Stimulated activated CD4-positive, alpha-beta T cell treated with anti-CD3 and anti-CD28 coated beads, Interleukin-1b, Interleukin-23, amount 100 ng/mL, for 1 hour (primary cell): ENCODE measurements at places on chromosomes 16 and 17.

DNA sequence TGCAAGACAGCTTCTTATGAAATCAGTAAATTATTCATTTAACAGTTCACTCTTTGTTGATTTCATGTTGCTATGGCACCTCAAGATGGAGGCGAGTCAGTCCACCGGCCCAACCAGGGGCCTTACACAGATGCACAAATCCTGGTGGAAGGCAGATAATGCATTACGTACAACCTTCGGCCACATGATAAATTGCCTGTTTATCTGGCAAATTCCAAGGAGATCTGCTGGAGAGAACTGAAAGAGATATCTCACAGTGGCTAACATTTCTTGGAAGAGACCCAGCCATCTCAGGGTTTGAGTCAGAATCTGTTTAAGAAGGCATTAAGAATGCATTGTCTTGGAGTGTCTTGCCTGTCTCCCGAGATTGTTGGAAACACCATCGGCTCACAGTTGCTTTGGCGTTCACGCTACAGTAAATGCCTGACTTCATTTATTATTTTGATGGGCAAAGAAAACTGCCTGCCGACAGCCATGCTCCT lies 225.6 kb downstream of the MSI2 start:
- no peak for DNase-seq

- no peak for DNase-seq
Observed at GRCh38 chr16:81040131-81040530, 4.5 kb downstream of the ATMIN start.

DNA sequence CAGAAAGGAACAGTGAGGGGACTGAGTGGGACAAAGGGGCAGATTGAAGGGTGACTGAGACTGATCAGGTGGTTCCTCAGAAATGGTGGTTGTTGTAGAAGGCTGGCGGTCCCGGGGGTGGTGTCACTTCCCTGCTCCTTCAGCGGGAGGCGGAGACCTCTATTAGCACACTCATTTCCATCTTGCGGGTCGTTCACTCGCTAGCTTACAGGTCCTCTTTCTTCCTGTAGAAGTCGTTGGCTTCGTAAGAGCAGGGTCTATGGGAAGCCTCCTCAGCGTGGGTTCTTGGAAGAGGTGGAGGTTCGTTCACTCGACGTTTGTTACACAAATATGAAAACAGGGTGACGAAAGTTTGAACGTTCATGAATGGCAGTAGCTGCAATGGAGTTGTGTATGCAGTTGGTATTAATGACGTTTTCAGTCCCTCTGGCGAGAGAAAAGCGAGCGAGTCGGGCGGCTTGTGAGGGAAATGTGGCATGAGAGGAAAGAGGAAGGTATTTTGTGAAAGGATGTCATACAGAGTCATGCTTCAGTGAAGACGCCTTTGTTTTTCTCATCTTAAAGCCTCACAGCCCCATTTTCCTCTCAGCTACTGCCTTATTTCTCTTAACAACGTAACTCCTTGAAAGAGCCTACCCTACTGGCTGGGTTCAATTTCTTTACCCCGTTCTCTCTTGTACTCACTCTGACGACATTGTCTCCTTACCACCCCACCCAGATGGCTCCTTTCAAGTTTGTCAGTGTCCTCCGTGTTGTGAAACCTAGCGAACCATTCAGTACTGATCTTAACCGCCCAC lies 667 bp downstream of the EFCAB13 start:
- no peak for DNase-seq

GRCh38 chr17:7001318-7001961 lies 5.6 kb downstream of the ALOX12 start:
- peak; percentile 20 for DNase-seq

- no peak for DNase-seq
Observed at GRCh38 chr17:81976332-81977210, 858 bp upstream of the ASPSCR1 start.

GRCh38 chr17:49646391-49647255 lies 31.3 kb downstream of the SPOP start:
- DNase-seq = peak; percentile 5

- no peak for DNase-seq
Observed at GRCh38 chr17:8066841-8067775, 20.4 kb downstream of the ALOX12B start.

DNA sequence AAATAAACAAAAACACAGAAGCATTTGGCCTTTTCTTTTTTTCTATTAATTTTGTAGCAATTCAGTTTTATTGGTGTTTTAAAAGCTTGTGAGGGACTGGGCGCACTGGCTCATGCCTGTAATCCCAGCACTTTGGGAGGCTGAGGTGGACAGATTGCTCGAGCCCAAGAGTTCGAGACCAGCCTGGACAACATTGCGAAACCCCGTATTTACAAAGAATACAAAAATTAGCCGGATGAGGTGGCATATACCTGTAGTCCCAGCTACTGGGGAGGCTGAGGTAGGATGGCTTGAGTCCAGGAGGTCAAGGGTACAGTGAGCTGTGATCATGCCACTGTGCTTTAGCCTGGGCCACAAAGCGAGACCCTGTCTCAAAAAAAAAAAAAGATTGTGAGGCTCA lies 53.4 kb downstream of the SEC14L1 start:
- no peak for DNase-seq

- no peak for DNase-seq
Observed at GRCh38 chr17:79452706-79453105, 158.1 kb downstream of the RBFOX3 start.

- DNase-seq = no peak
Observed at GRCh38 chr16:9012330-9012729, 48.6 kb upstream of the USP7 start.

DNA sequence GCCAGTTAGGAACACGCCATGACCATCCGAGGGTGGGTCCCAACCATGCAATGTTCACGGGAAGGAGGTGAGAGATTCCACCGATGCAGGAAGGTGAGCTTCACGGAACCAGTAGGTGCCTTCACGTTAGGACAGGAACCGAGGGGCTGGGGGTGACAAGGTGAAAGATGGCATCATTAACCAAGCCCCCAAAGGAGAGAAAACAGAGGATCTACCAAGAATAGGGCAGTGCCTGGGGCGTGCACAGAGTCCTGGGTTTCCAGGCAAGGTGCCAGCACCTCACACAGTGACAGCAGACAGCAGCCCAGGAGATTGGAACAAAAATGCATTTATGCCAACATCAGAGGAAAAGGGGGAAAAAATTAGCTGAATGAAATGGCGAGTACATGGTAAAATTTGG lies 137.9 kb downstream of the GSG1L start:
- DNase-seq = no peak

DNA sequence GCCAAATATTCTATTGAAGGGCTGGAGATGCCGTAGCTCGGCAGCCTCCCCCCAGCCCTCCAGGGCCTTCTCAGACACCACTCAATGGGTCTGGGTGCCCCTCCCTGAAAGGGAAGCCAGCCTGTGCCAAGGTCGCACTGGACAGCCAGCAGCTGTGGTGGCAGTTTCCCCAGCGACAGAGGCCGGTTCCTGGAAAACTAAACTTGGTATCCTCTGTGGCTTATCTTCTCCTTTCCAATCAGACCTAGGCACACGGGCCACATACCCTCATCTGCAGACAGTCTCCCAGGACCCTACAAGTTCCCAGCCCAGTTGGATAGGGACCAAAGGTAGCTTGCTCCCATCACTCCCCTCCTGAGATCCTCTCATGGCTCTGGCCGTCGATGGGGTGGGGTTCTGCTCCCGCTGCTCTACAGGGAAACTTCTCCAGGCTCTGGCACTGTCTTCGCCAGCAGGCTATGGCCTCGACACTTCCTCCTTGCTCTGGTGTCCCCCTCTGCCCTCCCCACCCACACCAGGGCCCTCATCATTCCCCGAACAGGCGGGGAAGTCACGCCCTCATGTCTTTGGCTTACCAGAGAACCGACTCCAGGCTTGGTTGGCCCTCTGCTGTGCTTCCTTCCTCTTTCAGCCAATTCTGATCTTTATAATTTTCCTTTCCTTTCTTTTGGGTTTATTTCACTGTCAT lies 18.3 kb upstream of the IL21R start:
- no peak for DNase-seq

- no peak for DNase-seq
Observed at GRCh38 chr16:31436221-31437045, 6.2 kb downstream of the ZNF843 start.

DNA sequence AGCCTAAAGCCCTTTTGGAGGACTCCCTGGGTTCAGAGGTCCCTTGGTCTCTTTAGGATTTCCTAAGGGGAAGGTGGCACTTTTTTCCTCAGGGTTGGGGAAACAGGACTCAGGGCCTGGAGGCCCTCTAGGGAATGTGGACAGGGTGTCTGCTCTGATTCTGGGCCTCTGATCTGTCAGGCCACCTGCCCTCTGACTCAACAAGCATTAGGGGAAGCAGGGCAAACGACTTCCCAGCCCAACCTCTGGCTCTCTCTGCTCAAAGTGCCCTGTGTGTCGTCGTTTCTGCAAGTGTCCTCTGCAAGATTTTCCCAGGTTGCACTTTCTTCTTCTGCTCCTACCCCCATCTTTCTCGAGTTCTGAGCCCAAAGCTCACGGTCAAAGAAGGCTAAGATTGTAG lies 6.6 kb upstream of the IGFBP4 start:
- no peak for DNase-seq

- DNase-seq = no peak
Observed at GRCh38 chr16:7211781-7212180, 120.9 kb upstream of the RBFOX1 start.

DNA sequence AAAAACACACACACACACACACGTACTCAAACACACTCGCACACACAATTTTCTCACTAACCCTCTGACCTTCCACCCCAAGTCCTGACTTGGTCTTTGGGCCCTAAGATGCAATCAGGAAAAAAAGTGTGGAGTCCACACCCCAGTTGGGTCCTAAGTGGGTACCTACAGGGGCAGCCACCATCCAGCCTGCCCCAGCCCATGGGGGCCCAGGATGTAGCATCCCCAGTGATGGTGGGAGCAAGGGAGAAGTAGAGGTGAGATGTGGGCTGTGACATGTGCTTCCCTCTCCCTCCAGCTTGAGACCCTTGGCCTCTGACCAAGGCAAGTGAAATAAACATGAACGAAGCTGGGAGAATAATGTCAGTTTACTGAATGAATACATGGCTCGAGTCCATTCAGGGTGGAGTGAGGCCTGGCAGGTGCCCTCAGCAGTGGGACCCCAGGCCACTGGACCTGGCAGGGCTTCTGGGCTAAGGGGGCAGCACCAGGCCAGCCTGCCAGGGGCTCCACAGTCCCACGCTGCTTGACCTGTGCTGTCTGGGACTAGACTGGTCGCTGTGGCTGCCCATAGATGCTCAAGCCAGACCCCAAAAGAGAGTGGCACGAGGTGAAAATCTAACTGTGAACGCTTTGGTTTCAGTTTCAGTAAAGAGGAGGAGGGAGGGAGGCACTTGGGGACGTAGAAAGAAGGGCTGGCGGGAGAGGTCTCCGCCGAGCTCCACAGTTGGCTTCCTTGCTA lies 73.7 kb downstream of the MRC2 start:
- no peak for DNase-seq

- no peak for DNase-seq
Observed at GRCh38 chr17:15891318-15891717, 53.6 kb upstream of the ADORA2B start.

GRCh38 chr17:77474292-77474988 lies 333.7 kb downstream of the SEC14L1 start:
- DNase-seq = no peak

DNA sequence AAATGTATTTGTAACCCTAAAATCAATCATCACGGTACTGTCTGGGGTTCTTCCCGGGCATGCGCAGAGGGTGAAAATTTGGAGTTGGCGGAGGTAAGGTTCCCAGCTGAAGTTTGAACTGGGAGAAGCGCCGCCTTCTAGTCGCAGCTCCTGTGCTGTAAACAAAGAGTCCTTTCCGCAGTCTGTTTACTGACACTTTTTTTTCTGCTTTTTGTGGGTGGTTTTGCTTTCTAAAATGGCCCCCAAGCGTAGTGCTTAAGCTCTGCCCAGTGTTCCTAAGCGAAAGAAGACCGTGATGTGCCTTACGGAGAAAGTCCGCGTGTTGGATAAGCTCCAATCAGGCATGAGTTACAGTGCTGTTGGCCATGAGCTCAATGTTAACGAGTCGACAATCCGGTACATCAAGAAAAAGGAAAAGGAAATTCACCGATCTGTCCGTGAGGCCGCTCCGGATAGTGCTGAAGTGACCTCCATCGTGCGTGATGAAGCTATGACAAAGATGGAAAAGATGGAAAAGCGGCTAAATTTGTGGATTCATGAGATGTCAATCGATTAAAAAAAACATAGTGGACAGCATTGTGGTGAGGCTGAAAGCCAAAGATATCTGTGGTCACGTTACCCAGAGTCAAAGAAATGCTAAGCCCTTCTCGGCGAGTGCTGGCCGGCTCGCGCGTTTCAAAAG lies 570 bp upstream of the CFDP1 start:
- peak; percentile 10 for DNase-seq

GRCh38 chr16:24819462-24820040 lies 26.2 kb upstream of the SLC5A11 start:
- no peak for DNase-seq

GRCh38 chr17:3027786-3028532 lies 35.4 kb downstream of the OR1D5 start:
- no peak for DNase-seq

DNA sequence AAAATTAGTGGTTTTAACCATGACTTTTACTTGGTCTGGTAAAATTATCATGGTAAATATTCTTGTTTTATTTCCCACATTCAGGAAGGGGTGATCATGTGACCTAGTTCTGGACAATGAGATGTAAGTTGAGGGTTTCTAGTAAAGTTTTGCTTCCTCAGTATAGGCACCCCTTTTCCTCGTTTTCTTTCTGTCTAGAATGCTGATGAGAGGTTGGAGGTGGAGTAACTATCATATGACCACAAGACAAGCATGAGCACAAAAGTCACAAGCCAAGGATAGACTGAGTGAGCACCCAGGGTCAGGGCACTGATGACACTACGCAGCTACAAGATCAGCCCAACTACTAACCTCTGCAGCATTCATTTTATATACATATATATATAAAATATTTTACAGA lies 53.9 kb downstream of the MYO1D start:
- no peak for DNase-seq

DNA sequence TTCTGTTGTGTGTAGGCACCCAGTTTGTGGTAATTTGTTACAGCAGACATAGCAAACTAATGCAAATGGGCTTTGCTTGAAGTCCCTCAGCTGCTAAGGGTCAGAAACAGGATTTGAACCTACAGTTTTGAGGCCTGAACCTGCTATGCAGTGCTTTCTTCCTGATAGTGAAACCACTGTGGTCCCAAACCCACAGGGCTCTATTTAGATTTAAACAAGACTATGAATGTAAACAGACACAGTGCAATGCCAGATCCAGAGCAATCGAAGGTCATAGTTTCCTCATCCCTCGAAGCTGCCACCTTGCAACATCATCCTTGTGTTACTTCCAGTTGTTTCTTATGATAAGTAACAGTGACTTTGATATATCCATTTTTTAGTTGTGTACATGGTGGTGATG lies 630.2 kb downstream of the WWOX start:
- DNase-seq = no peak

GRCh38 chr17:29131814-29132682 lies 48.1 kb downstream of the MYO18A start:
- DNase-seq = no peak

DNA sequence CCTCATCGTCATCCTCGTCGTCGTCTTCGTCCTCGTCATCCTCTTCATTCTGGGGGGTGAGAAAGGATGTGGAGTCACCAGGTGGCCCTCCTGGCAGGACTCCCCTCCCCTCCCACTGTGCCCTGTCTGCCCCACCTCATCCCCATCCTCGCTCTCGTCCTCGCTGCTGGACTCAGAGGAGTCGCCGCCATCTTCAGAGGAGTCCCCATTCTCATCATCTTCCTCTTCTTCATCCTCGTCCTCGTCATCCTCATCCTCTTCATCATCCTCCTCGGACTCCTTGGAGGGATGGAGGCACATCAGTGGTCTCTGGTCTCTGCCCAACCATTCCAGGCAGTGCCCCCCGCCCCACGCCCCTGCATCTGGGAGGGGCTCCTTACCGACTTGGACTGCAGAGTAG lies 7.6 kb upstream of the ATXN7L3 start:
- DNase-seq = no peak

GRCh38 chr17:13562271-13562800 lies 39.4 kb downstream of the HS3ST3A1 start:
- no peak for DNase-seq
